ENCODE measurements at places on chromosomes 3 and 15. TPM values are rescaled to one million over a fixed set of nuclear protein-coding genes. Genes with fewer than 3 reads are reported as not detected.

GRCh38 chr3:124671106-124671505 is 59.1 kb upstream of the UMPS start:
- no peaks in the 10 kb centered on the region for H3K27me3 ChIP-seq

- no peaks in the 10 kb centered on the region for H3K36me3 ChIP-seq
- no peak for DNase-seq
- H3K4me3 ChIP-seq, result no peak overlapping the region
- H3K27me3 ChIP-seq, result 0 out of 2 replicates have a peak, but pooled peaks cover 5% of the 10 kb centered on the region
These were observed 123.9 kb upstream of the AGBL1 start for GRCh38 chr15:85955501-85956391.

RPP25 gene
- 7.1 TPM for total RNA-seq

DNA sequence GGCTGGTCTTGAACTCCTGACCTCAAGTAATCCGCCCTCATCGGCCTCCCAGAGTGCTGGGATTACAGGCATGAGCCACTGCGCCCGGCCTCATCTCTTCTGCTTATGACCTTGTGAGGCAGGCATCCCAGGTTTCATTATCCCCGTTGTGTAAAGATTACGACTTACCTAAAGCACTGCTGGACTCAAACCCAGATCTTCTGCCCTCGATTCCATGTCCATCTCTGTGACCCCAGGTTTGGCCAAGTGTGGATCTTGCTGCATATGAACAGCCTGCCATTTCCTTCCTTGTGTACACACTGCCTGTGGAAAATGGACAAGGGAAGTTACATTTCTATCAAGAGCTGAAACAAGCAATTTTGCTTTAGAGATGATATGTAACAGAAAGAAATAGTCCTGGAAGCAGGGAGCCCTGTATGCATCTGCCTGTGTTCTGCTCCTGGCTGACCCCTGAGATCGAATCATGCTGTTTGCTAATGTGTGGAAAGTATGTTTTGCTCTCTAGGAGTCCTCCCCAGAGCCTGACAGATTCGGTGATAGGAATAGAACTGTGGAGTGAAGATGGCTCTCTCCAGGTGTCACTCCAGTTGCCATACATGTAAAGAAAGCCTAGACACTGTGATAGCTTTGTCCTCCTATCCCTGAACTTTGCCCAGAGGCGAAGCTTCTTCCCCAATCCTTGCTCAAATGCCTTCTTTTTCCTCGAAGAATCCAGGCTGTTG is 11.8 kb upstream of the LIPC start:
- H3K27ac ChIP-seq, result no peak overlapping the region
- H3K36me3 ChIP-seq, result no peaks in the 10 kb centered on the region
- H3K4me1 ChIP-seq, result no peaks in the 10 kb centered on the region
- no peak for DNase-seq
- no peaks in the 10 kb centered on the region for H3K27me3 ChIP-seq

LAMB2 gene
- total RNA-seq, result 365 TPM

ZNF620 gene
- total RNA-seq, result 2.5 TPM

- H3K27me3 ChIP-seq, result no peaks in the 10 kb centered on the region
- H3K36me3 ChIP-seq, result no peaks in the 10 kb centered on the region
- no peak overlapping the region for H3K4me3 ChIP-seq
- no peak overlapping the region for H3K27ac ChIP-seq
- peak; percentile 26 for DNase-seq
- H3K4me1 ChIP-seq, result no peaks in the 10 kb centered on the region
These were observed 314.3 kb downstream of the CHST2 start for GRCh38 chr3:143433787-143434378.

PLSCR4 gene
- 0.69 TPM for total RNA-seq

DNA sequence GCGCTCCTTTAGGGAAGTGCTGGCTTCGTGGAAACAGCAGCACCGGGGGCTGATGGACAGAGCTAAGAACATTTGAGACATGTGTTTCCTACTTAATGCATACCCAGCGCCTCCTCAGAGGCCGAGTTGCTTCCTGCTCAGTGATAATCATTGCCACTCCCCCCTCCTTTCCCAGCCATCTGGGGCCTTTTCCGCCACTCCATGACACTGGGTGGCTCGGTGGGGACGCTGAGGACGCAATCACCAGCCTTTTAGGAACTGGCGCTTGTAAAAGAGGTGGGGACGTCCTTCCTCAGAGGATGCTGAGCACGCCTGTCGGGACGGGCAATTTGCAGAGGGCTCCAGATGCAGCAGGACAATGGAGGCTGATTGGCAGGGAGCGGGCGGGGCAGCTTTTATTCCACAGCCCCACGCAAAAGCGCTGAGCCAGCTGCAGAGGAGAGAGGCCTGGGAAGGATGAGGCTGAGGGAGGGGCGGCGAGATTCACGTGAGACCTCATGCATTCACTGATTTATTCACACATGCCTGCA is 22.2 kb upstream of the IQSEC1 start:
- no peak for DNase-seq
- H3K27ac ChIP-seq, result no peak overlapping the region
- no peak overlapping the region for H3K4me3 ChIP-seq
- H3K4me1 ChIP-seq, result peaks cover 15% of the 10 kb centered on the region
- H3K27me3 ChIP-seq, result no peaks in the 10 kb centered on the region
- H3K36me3 ChIP-seq, result no peaks in the 10 kb centered on the region

- no peak overlapping the region for H3K4me3 ChIP-seq
- no peak for DNase-seq
- peaks cover 12% of the 10 kb centered on the region for H3K4me1 ChIP-seq
- no peaks in the 10 kb centered on the region for H3K27me3 ChIP-seq
These were observed 29.2 kb downstream of the MYO5A start for GRCh38 chr15:52499506-52499905.

DNA sequence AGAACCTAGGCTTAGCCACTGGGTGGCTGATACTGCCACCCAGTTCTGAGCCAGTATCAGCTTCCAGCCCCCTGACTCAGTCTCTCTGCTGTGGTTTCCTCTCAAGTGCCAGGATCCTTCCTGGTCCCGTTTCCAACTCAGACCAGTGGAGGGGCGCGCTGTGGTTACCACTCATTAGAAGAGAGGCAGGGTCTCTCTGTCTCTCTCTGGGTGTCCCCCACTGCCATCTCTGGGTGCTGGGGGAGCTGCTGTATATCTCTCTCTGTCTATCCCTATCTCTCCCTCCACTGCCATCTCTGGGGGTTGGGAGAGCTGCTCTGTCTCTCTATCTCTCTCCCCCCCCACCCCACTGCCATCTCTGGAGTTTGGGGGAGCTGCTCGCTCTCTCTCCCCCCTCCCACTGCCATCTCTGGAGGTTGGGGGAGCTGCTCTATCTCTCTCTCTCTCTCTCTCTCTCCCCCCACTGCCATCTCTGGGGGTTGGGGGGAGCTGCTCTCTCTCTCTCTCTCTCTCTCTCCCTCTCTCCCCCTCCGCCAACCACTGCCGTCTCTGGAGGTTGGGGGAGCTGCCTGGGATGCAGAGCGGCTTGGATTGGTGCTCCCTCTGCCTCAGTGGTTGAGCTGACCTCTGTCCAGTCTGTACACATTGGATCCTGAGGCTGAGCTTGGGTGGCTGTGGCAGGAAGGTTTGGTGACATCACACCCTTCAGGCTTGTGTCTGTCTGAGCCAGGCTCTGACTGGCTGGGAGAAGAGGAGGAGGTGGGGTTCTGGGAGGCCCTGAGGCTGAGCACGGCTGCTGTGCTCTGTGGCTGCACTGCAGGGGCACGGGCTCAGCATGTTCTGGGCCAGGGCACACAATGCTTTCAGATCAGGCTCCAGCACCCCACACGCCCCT is 98.9 kb downstream of the APBA2 start:
- no peaks in the 10 kb centered on the region for H3K27me3 ChIP-seq
- H3K4me3 ChIP-seq, result no peak overlapping the region
- no peaks in the 10 kb centered on the region for H3K36me3 ChIP-seq

CDCP1 gene
- 124 TPM for total RNA-seq

- DNase-seq, result no peak
- H3K27me3 ChIP-seq, result no peaks in the 10 kb centered on the region
- H3K27ac ChIP-seq, result no peak overlapping the region
- peaks cover under 1% of the 10 kb centered on the region for H3K4me1 ChIP-seq
These were observed 132.8 kb downstream of the LRIG1 start for GRCh38 chr3:66367979-66368378.

GRCh38 chr15:26453914-26454313 is 319.0 kb downstream of the GABRB3 start:
- H3K36me3 ChIP-seq, result no peaks in the 10 kb centered on the region
- H3K4me3 ChIP-seq, result no peak overlapping the region

- no peak for DNase-seq
- no peaks in the 10 kb centered on the region for H3K36me3 ChIP-seq
- no peak overlapping the region for H3K4me3 ChIP-seq
- H3K4me1 ChIP-seq, result no peaks in the 10 kb centered on the region
These were observed 1009.6 kb downstream of the ROBO2 start for GRCh38 chr3:78049521-78049920.

- DNase-seq, result no peak
- H3K4me1 ChIP-seq, result peaks cover 22% of the 10 kb centered on the region
- no peaks in the 10 kb centered on the region for H3K27me3 ChIP-seq
These were observed 45.0 kb upstream of the AKAP13 start for GRCh38 chr15:85335193-85335942.

ESYT3 gene
- total RNA-seq, result 1.6 TPM

- H3K4me3 ChIP-seq, result no peak overlapping the region
- H3K27ac ChIP-seq, result no peak overlapping the region
- H3K36me3 ChIP-seq, result peaks cover 43% of the 10 kb centered on the region
- peaks cover 14% of the 10 kb centered on the region for H3K4me1 ChIP-seq
These were observed 6.1 kb downstream of the CRTAP start for GRCh38 chr3:33119891-33120290.

RGMA gene
- total RNA-seq, result 2.5 TPM

DNA sequence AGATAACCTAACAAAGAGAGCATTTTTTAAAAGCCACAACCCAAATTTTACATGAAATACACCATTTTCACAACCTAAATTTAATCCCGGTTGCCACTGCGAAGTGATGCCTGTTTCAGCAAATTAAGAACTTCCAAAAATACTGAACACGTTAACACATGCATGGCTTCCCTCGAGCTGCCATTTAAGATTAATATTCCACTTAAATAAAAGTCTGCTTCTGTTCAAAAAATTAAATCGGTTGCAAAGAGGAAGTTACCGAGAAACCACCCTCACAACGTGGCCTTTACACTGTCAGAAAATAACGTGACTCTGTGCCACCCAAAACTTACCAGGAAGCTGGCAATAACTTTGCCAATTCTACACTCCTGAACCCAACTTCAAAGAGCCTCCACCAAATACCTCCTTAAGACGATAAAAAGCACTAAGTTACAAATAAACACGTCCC is 1.2 kb downstream of the TBL1XR1 start:
- H3K27me3 ChIP-seq, result no peaks in the 10 kb centered on the region
- H3K4me1 ChIP-seq, result peaks cover 26% of the 10 kb centered on the region
- H3K27ac ChIP-seq, result peak overlapping the region; percentile 87
- H3K4me3 ChIP-seq, result peak overlapping the region; percentile 92
- peaks cover 7% of the 10 kb centered on the region for H3K36me3 ChIP-seq
- DNase-seq, result peak; percentile 32

CLDN11 gene
- total RNA-seq, result 32.0 TPM

EFHB gene
- total RNA-seq, result not detected

DNA sequence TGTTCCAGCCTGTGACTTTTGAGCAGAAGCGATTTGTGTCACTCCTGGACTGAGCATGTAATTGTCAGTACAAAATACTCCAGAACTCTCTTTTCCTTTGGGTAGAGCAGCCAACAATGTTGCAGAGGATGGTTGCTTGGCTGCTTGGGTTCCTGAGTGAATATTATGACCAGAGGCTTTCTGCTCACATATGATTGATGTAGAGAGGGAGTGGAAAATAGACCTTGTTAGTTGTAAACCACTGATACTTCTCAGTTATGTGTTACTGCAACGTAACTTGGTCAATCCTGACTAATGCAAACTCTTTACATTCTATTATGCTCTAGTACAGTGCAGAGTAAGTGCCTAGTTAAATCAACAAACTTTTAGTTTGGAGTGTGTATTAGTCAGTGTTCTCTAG is 322.6 kb upstream of the KCNH8 start:
- no peak for DNase-seq
- H3K4me3 ChIP-seq, result no peak overlapping the region
- H3K27ac ChIP-seq, result no peak overlapping the region
- no peaks in the 10 kb centered on the region for H3K36me3 ChIP-seq
- peaks cover 26% of the 10 kb centered on the region for H3K4me1 ChIP-seq

DNA sequence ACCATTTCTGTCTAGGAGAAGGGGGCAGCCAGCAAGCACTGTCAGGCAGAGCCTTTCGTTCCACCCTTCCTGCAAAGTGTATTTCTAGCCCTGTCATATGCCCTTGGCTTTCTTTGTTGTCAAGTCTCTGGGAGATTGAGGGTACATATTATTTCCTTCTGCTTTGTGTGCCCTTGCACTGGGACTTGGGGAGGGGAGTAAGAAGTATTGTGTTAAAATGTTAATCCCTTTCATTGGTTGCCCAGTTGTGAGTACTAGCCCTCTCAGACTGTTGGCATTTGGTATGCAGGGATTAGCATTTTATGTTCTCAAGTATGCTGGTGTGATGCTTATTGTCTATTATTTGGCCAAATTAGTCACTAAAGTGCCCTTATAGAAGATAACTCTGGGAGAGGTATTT is 63.9 kb downstream of the RBM6 start:
- no peak overlapping the region for H3K4me3 ChIP-seq
- no peak for DNase-seq
- peaks cover under 1% of the 10 kb centered on the region for H3K4me1 ChIP-seq
- H3K27me3 ChIP-seq, result no peaks in the 10 kb centered on the region

GUCA1C gene
- total RNA-seq, result not detected

GRCh38 chr3:34225821-34226366 is 427.5 kb downstream of the PDCD6IP start:
- H3K4me1 ChIP-seq, result no peaks in the 10 kb centered on the region
- no peaks in the 10 kb centered on the region for H3K27me3 ChIP-seq
- no peak overlapping the region for H3K4me3 ChIP-seq
- H3K27ac ChIP-seq, result no peak overlapping the region
- H3K36me3 ChIP-seq, result no peaks in the 10 kb centered on the region

SLC24A5 gene
- not detected for total RNA-seq

- no peaks in the 10 kb centered on the region for H3K36me3 ChIP-seq
- no peak overlapping the region for H3K4me3 ChIP-seq
- no peak overlapping the region for H3K27ac ChIP-seq
- H3K4me1 ChIP-seq, result no peaks in the 10 kb centered on the region
- no peaks in the 10 kb centered on the region for H3K27me3 ChIP-seq
These were observed 179.6 kb downstream of the NSMCE3 start for GRCh38 chr15:29089731-29090616.

- H3K4me3 ChIP-seq, result no peak overlapping the region
- H3K27me3 ChIP-seq, result no peaks in the 10 kb centered on the region
- H3K27ac ChIP-seq, result no peak overlapping the region
- H3K4me1 ChIP-seq, result no peaks in the 10 kb centered on the region
- peak; percentile 53 for DNase-seq
- H3K36me3 ChIP-seq, result no peaks in the 10 kb centered on the region
These were observed 22.8 kb upstream of the SSR3 start for GRCh38 chr3:156577736-156578135.

DNA sequence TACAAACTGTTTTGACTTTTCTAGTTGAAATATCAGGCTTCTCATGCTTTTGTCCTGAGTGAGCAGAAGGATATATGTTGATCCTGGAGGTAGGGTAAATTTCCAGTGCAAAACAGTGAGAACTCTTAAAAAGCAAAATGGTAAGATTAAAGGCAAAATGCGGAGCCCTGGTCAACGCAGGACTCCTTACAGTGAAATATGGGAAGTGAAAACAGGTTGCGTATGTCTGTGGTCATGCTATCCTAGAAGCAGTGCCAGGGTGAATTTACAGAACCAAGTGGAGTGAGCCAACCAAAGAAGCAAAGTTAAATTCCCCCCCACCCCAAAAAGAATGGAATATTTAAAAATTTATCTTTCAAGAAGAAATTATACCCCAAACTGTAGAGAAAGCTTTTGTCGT is 256.4 kb downstream of the NR2F2 start:
- no peak for DNase-seq
- no peaks in the 10 kb centered on the region for H3K36me3 ChIP-seq
- no peak overlapping the region for H3K27ac ChIP-seq
- peaks cover 94% of the 10 kb centered on the region for H3K27me3 ChIP-seq

NMB gene
- 20.4 TPM for total RNA-seq

GRCh38 chr3:177329854-177330253 is 132.6 kb upstream of the TBL1XR1 start:
- no peak for DNase-seq
- H3K27ac ChIP-seq, result no peak overlapping the region
- H3K4me3 ChIP-seq, result no peak overlapping the region

All from PC-3 (cell line).